ENCODE measurements at places on chromosomes 2 and 18.

DNA sequence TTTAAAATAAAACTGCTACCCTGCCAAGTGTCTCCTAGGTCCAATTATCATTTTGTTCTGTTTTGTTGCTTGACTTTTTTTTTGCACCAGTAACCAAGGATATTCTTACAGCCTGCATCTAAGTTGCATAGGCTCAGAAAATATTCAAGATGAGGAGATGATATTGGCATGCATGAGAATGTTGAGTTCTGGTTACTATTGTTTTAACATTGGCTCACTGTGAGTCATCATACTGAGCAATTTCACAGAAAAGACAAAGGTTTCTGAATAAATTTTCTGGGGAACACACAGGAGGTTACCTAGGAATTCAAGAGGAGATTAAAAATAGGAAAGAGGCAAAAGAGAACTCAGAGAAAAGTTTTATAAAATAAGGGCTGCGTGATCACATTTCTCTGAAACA lies 84.8 kb upstream of the POU3F3 start:
- DNase-seq = no peak

- peak; percentile 70 for DNase-seq
Observed at GRCh38 chr2:24919506-24920097, 435 bp downstream of the ADCY3 start.

DNA sequence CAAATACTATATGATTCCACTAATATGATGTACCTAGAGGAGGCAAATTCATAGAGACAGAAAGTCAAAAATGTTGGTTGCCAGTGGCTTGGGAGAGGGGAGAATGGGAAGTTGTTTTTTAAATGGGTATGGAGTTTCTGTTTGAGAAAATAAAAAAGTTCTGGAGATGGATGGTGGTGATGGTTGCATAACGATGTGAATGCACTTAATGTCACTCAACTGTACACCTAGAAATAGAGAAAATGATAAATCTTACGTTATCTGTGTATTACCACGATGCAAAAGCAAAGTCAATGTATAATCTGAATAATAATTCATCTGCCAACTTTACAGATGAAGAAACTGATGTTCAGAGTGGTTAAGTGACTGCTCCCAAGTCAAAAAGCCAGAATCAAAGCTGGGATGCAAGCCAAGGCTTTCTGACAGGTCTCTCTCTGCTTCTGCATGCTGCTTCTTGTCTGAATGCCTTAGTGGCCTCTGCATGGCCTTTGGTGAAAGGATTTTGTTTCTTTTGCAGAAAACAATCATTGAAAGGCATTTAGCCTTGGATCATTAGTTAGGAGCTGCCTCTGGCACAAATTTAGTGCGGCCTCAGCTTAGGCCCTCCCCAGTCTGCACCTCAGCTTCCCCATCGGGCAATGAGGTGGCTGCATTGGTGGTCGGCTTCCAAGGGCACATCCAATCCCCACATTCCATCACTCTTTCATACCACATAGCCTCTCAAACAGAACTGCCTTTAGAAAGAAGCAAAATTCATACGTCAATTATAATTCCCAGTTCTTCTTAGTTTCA lies 46.5 kb upstream of the MYCN start:
- DNase-seq = no peak

GRCh38 chr18:13710414-13710831 lies 15.9 kb downstream of the FAM210A start:
- DNase-seq = no peak

DNA sequence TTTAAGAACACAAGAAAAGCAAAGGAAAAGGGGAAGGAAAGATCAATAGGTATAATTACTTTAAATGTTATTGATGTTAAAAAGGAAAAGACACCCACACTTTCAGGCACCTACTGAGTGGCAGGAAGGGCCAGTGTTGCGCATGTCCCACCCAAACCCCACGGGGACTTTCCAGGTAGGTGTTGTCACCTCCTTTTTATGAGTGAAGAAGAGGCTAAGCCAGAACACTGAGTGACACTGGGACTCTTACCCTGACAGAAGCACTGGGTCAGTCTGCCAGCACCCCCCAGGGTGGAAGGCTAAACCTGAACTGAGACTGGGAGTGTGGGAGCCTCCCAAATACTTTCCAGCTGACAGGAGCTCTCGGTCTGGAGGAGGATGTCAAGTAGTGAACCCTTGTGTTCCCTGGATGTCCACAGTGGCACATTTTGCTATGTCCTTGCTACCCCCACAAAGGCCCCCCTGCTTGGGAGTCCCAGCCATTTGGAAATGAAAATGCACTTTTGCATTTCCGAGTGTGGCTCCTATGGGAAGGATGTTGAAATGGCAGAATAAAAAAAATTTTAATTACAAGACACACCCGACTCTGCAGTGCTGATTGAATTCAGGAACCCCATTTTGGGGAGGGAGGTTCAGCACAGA lies 90.9 kb upstream of the SMAD2 start:
- DNase-seq = no peak

GRCh38 chr2:158837645-158838044 lies 42.5 kb downstream of the DAPL1 start:
- DNase-seq = no peak

DNA sequence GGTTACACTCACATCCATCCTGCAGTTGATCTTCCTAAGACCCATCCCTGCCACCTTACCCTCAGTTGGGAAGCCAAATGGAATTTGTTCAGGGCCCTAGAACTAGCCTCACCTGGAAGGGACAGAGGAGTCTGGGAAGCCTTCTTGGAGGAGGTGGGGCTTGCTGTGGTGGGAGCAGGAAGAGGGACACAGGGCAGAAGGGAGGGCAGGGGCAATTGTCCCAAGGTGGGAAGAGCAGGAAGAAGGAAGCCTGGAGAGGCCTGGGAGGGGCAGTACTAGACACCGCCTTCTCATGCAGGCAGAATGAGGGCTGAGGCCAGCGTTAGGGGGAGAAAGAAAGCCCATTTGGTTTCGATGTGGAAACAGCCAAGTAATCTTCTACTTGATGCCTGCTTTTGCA lies 34.1 kb upstream of the ASPRV1 start:
- DNase-seq = no peak

GRCh38 chr2:96916156-96916630 lies 46.3 kb upstream of the SEMA4C start:
- DNase-seq = no peak

- no peak for DNase-seq
Observed at GRCh38 chr2:232481322-232482140, 6.1 kb downstream of the ECEL1 start.

DNA sequence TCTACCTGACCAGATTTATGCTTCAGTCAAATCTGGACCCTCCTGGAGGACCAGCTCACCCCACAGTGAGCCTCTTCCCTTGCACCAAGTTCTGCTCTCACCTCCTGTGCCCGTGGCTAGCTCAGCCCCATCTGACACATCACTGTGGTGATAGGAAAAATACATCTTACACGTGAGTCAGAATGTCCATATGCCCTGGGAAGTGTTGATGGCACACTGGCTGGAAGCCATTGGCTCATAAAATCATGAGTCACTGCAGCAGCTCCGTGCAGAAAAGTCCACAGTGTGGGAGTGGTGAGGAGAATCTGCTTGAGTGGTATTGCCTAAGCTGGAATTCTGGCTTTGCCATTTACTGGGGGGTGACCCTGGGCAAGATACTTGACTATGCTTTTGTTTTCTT lies 42.6 kb upstream of the RAPGEF4 start:
- DNase-seq = no peak

- DNase-seq = no peak
Observed at GRCh38 chr2:105760639-105761337, 16.1 kb downstream of the NCK2 start.

DNA sequence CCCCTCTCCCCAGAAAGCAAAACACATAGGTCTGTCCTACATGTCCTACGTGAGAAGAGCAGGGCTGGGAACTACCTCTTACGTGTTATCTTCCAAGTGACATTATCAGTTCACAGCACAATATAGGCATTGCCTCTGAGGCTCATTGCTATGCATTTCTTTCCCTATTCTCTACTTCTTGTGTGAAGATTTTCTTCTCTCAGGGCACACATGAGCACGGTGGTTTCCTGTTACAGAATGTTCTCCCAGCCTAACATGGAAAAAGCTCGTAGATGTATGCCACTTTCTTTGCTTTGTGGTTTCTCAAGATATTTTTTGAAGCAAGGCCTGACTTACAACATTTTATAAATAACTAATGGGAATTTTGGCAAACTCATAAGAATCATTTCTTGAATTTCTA lies 19.4 kb upstream of the DSC3 start:
- DNase-seq = no peak

DNA sequence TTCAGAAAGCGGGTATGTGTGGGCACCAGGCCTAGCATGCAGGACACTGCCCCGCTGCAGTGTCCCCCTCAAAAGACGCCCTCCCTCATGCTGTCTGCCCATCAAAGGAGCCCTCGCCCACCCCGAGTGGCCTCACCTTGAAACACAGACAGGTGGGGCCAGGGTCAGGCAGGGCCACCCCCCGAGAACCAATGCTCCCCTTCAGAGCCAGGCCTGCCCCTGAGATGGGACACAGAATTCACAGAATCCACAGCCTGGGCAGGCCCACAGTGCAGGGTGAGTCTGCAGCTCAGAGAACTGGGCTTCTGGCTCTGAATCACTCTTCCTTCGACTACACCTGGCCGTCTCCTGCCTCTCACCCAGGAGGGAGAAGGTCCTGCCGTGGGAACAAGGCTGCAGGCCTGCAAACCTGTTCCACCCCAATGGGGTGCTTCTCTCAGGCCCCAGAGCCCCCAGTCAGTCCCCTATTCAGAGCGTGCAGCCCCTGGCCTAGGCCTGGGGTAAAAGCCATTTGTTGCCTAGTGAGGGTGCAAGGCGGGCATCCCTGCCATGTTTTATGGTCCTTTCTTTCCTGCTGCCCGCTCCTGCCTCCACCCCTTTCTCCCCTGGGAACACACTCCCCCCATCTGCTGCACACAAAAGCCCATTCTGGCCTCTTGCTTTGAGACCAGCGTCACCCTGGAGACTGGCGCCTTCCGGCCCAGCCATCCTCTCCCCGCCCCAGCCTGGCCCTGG lies 11.3 kb upstream of the ARHGEF4 start:
- DNase-seq = no peak

- no peak for DNase-seq
Observed at GRCh38 chr2:221447310-221447709, 124.8 kb downstream of the EPHA4 start.

GRCh38 chr18:524466-524865 lies 24.0 kb upstream of the COLEC12 start:
- DNase-seq = no peak

- no peak for DNase-seq
Observed at GRCh38 chr2:170548304-170548703, 166.8 kb upstream of the SP5 start.

- DNase-seq = no peak
Observed at GRCh38 chr18:77323640-77324299, 74.1 kb downstream of the GALR1 start.

DNA sequence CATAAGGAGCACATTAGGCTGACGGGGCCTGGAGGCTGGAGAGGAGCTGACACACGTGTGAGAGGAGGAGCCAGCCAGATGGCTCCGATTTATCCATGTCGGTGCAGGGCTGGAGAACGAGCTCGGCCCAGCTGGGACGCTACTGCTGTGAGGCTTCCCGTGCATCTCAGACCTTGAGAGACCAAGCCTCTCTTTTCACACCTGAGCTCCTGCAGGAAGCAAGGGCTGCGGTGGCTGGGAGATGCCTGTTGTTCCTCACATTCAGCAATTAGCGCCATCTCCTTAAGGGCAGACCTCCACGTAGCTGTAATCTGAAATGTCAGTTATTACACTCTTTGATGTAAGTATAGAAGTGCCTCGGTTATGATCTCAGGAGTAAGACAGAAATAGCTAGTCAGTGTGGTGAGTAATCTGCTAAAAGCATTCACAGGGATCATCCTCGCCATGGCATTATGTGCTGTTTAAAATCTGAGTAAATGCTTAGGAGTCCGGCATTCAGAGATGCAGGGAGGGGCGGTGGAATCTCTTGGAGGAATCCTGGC lies 107.9 kb downstream of the PRKCE start:
- DNase-seq = no peak

GRCh38 chr2:210259687-210260086 lies 34.4 kb upstream of the ACADL start:
- no peak for DNase-seq

GRCh38 chr18:75208155-75208835 lies 644 bp downstream of the PTGR3 start:
- DNase-seq = peak; percentile 69

DNA sequence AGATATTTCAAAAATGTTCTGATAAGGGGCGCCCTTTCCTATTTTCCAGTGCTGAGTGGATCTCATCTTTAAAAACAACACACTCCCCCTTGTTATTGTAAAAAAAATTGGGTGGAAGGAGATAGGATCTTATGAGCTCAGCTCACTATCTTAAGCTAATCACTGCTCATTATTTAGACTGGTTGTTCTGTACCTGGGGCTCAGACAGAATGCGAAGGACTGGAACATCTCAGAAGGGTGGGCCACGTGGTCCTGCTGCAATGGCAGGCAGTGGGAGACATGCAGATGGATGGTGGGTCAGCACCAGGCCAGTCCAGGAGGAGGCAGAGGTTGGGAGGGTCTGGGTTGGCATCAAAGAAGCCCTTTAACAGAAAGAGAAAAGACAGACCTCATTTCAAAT lies 48.3 kb upstream of the GPR155 start:
- DNase-seq = no peak

DNA sequence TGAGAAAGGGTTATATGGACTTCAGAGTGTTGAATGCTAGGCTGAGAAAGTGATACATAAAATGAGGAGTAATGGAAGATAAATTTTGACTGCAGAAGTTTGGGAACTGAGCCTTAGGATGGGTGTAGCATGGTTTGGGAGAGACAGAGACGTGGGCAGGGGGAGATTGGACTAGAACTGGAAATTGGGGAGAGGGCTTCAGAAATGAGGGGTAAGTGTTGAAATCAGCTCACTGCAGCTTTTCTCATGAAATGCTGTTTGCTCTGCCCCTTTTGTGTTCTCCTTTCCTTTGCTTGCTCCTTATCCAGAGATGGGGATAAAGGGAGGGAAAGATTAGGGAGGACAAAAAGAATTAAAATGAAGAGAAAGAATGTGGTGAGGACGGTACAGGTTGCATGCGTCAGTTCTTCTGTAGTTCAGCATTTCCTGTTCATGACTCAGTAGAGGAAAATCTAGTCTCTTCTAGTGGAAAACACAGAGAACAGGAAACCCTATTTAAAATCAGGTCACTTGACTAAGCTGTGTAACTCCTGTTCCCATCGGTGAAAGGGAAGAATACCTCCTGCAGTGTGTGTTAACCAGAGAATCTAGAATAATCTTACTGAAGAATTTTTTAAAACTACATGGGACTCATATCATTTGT lies 105.6 kb downstream of the CRIM1 start:
- peak; percentile 24 for DNase-seq

DNA sequence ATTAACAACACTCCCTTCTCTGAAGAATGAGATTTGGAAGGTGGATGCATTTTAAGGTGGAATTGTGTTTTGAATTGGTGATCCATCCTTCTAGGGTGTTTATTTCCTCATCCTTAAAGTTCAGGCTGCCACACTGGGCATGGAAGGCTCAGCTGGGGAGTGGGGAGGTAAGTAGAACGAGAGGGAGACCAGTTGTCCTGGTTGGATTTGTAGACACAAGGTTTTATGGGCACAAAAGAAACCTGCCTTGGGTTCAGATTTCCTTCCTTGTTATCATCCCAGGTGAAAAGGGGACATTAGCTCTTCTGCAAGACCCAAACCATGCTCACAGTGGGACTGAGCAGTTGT lies 101.0 kb upstream of the SIX3 start:
- DNase-seq = no peak
